ENCODE measurements at places on chromosomes 6 and 20.
A peak's percentile ranks its signal among the peaks of the same experiment; 100 is the strongest.

- no peak for DNase-seq
Measured at GRCh38 chr6:47762502-47762901, 19.3 kb upstream of the OPN5 start.

DNA sequence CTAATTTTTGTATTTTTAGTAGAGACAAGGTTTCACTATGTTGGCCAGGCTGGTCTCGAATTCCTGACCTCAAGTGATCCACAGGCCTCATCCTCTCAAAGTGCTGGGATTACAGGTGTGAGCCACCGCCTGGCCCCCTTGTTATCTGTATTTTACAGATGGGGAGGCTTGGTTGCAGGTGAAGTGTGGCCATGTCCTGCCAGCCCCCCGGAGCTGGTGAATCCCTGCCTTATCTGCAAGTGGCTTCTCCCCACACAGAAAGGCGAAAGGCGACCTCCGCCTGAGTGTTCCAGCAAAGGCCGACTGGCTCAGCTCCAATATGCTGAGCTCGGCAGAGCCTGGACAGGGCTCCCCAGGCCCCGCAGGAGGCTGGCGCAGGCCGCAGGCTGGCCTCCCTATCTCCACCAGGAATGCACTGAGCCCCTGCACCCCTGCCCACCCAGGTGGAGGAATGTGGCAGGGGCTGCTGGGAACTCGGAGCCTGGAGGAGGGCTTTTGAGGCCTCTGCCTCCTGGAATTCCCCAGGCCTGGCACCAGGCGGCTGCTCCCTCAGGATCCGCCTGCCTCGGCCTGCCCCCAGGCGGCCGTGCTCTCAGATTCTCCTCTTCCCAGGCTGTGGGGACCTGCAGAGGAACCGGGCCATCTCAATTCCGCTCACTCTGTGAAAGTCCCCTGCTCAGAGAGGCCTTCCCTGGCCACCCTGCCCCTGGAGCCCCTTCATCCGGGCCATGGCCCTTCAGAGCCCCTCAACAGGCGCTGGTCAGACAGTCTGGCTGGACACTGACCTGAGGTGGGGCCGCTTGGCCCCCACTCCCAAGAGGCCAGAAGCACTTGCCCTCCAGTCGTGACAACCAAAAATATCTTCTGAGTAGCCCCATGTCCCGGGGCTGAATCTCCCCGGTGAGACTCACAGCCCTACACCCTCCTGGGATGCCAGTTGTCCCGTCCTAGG, 9.3 kb upstream of the LAMA5 start:
- DNase-seq = no peak

DNA sequence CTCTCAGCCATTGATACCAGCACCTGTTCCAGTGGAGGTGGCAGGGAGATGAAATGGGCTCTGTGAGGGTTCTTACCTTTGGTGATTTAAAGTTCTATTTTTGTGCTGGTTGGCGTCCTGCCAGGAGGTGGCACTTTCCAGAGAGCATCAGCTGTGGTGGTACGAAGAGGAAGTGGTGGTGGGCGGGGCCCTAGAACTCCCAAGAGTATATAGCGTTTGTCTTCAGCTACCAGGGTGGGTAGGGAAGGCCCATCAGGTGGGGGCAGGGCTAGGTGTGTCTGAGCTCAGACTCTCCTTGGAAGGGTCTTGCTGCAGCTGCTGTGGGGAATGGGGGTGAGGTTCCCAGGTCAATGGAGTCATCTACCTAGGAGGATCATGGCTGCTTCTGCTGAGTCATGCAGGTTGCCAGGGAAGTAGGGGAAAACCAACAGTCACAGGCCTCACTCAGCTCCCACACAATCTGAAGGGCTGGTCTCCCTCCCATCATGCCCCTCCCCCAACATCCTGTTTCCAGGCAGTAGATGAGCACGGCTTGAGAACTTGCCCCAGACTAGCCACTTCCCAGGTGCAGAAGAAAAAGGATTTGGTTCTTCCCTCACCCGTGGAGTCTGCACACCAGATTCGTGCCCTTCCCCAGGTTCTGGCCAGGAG, 46.6 kb downstream of the MOXD1 start:
- DNase-seq = peak; percentile 24

DNA sequence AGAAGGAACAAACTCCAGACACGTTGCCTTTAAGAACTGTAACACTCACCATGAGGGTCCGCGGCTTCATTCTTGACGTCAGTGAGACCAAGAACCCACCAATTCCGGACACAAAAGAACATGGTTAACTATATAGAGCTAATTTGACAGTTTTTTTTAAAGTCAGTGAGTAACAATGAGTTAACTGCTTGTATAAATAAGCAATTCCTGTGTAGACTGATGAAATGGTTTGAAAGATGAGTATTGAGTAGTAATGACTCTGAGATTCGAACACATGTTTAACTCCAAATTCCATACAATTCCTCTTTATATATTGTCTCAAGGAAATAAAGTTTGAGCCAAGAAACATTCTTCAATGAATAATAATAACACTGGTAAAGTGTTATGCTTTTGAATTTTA, 478.0 kb downstream of the MMUT start:
- no peak for DNase-seq

DNA sequence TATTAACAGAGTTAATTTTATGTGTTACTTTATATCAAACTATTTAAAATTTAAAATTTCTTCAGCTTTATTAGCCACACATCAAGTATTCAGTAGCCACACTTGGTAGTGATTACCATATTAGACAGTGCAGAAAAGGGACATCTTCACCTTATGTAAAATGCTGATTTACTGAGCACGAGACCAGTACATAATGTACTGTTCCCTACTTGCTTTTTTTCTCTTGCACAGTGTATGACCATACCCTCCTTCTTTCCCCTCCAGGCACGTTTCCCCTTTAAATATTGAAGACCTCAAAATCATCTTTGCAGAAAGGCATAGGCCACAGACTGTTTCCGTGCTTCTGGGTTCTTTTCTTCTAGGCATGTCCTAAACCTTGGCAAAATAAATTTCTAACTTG, 17.9 kb downstream of the DSTN start:
- no peak for DNase-seq

GRCh38 chr6:6635291-6635690, 46.8 kb downstream of the LY86 start:
- no peak for DNase-seq

DNA sequence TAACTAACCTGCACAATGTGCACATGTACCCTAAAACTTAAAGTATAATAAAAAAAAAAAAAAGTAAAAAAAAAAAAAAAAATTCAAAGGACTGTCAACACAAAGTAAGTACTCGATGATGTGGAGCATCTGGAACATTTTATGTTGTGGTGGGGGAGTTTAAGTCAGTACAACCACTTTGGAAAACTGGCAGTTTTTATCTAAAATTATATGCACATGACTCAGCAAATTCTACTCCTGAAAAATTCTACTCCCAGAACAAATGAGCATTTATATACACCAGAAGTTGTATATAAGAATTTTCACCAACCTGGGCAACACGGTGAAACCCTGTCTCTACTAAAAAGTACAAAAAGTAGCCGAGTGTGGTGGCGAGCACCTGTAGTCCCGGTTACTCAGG, 36.9 kb upstream of the CCDC28A start:
- no peak for DNase-seq

DNA sequence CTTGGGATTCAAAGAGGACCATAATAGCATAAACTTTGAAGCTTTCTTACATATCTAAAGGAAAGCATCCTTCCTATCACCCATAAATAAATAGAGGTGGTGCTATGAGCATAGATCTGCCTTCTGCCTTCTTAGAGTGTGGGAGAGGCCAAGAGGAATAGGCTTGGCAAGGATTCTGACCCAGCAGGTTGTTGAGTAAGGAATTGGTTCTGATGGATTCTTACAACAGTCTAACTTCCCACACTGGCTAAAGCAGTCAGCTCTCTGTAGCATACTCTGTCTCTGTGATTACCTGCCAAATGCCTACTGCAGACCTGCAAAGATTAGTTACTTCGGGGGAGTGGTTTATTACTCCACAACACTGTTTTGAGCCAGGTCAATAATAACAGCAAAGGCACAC, 198.0 kb upstream of the RAB32 start:
- no peak for DNase-seq

- no peak for DNase-seq
Measured at GRCh38 chr6:12175626-12176025, 114.5 kb upstream of the EDN1 start.

- DNase-seq = no peak
Measured at GRCh38 chr6:156406099-156406498, 371.1 kb upstream of the ARID1B start.

GRCh38 chr6:30676660-30677285, 4.0 kb upstream of the DHX16 start:
- no peak for DNase-seq

DNA sequence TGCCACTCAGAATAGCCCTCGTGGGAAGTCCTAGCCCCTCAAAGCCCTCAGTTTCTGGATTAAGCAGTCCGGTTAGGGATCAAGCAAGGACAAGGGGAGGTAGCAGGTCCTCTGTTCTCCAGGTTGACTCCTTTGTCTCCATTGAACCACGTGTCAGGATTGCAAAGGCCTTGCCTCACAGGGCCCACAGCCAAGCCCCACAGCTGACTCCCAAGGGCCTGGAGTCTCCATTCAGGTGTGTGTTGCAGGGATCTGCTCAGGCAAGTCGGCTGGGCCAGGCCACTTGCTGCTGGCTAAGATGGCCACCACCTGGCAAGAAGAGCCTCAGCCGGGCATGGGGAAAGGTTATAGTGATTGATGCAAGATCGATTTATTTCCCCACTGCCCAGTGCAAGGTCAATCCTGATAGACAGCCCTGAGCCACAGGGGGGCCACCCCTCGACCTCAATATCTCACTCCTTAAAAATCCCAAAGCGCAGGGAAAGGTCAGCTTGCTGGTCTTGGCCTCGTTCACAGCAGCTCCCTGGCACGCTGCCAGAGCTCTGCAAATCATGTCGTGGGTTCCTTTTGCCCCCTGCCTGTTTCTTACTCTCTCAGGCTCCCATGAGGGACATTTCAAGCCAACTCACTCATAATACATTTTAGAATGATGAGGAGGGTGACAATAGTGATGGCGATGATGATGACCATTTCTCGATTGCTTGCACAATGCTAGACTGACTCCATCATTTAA, 75.9 kb downstream of the EDN3 start:
- DNase-seq = peak; percentile 15

GRCh38 chr6:72348926-72349325, 272.9 kb upstream of the KCNQ5 start:
- DNase-seq = no peak

DNA sequence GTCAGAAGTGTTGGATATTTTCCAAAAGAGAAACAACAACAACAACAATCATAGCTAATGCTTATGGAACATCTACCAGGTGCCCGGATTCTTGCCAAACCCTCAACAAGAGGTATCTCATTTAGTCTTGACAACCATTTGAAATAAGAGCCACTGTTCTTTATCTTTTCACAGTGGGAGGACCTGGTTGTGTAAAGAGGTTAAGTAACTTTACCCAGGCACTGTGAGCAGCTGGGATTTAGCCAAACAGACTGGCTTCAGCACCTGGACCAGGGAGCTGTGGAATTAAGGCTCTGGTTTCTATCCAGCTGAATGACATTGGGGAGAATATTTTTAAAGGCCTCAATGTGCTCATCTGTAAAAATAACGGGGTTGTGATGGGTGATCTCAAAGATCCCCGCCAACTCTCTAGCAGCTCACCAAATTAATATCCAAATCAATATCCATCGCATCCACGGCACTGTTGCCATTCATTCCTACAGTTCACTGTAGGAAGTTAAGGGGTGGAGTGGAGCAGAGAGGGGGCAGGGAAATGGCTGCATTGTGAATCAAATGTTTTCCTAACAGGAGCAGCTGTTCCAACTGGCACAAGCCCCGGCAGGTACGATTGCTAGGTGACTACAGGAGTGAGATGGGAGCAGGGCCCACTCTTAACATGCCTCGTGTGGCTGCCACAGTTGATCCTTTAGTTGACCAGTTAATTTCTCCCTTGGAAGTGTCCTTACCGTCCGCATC, 61.8 kb downstream of the GCNT2 start:
- DNase-seq = peak; percentile 89

DNA sequence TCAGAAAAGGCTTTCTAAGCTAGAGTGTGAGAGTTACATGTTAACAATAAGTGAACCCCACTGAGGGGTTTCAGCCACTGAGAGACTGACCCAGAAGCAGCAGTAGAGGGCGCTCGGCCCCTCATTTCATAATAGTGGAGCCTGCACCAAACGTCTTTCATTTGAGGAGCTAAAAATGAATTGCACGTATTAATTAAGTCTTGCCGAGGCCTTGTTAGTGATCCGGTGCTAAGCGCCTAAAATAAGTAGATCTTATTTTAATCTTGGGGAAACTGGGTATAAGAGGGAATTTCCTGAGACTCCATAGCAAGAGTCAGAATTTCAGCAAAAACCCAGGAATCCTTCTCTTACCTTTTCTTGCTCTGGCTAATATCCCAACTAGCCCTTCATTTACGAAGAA, 209.7 kb downstream of the FARS2 start:
- peak; percentile 60 for DNase-seq

DNA sequence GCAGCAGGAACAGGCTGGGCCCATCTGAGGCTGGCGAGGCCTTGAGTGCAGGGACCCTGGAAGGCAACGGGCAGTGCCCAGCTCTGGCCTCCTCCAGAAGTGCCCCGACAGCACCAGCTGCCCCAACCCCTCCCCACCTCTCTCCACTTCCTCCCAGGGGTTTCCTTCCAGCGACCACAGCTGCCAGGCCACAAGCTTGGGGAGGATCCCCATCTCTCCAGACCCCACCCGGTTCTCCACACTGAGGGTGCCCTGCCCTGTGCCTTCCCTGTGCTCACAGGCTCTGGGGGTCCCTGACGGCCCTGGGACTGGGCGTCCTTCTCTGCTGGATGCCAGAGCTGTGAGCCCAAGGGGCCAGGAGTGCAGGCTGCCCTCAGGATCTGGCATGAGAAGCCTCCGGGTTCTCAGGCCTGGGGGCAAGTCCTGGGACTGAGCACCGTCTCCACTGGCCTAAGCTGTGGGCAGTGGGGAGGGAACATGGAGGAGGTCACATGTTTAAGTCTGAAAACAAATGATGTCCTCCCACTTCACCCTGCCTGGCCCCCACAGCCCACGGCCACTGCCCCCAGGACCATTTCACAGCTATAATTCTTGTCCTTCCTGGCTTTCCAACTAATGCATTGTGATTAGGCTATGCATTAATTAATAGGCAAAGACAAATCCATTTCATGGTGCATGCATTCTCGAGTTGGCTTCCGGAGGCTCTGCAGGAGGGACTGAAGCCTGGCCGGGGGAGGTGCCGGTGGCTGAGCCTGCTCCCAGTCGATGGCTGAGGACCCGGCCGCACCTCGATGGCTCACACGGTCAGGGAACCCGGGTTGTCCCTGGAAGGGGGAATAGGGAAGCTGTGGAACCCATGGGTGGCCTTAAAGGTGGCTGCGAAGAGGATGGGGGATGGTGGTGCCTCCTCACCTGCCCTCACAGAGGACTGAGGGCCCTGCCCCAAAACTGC, 24.4 kb downstream of the BHLHE23 start:
- no peak for DNase-seq

GRCh38 chr6:154164397-154164796, 125.4 kb downstream of the OPRM1 start:
- no peak for DNase-seq

All from NCI-H2171 treated with DMSO at 0.1 percent for 48 hours (cell line).